Effector memory CD8-positive, alpha-beta T cell (primary cell): ENCODE measurements at places on chromosomes 7 and 10.

- no peak for DNase-seq
These were observed 7.3 kb downstream of the ITIH2 start for GRCh38 chr10:7710446-7710845.

GRCh38 chr7:1144269-1144771 is 15.7 kb downstream of the ZFAND2A start:
- no peak for DNase-seq

- no peak for DNase-seq
These were observed 191.0 kb downstream of the LSM5 start for GRCh38 chr7:32299133-32299702.

DNA sequence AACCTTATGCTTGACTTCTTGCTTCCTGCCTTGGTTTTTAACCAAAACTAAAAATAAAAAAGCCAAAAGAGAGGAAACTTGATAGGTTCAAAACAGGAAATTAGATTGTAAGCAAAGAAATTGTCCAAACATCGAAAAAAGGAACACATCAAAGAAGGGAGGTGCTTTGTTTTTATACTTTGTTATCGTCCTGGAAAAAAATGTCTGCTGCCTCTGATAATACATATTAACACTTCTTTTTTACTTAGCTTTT is 286.6 kb upstream of the C7orf33 start:
- DNase-seq, result no peak

DNA sequence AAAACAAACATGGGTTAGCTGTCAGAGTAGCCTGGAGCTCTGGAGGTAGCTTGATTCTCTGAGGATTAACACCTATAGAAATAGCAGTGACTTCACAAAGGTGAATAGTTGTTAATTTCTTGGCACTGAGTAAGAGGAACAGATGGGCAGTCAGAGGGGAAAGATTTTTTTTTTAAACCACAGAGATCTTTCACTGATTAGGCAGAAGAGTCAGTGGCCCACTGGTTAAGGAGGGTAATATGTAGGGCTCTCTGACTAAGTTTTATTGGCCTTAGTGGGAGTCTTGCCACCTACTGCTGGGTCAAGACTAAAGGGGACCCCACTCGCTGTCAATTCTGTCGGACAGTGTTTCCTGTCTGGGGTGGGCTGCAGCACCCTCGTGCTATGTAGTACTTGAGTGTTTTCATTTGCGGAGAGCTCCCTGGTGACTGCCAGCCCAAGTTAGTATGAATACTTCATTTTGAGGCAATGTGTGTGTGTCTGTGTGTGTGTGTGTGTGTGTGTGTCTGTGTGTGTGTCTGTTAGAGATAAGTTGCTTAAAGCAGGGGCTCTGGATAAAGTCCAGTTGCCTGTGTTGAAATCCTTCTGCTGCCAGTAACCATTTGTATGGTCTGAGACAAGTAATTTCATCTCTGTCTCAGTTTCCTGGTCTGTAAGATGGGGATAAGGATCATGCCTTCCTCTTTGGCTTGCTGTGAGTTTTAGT is 145.2 kb downstream of the ARID5B start:
- DNase-seq, result no peak

DNA sequence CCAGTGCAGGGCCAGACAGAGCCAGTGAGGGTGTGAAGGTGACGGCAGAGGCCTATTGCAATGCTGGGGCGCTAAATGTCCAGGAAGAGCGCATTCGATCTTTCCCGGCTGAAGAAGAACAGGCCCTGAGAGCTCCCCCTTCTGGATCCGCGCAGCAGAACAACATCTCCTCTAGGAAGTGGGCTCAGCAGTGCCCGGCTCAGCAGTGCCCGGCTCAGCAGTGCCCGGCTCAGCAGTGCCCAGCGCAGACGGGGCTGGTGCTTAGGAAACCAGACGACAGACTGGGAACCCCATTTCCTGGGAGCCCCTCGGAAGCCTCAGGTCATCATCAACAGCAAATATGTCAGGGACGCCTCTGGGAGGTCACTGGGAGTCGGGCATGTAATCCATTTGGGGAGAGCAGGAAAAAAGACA is 4.7 kb upstream of the NOS3 start:
- DNase-seq, result peak; percentile 44

GRCh38 chr7:138666385-138666784 is 34.8 kb downstream of the SVOPL start:
- no peak for DNase-seq

DNA sequence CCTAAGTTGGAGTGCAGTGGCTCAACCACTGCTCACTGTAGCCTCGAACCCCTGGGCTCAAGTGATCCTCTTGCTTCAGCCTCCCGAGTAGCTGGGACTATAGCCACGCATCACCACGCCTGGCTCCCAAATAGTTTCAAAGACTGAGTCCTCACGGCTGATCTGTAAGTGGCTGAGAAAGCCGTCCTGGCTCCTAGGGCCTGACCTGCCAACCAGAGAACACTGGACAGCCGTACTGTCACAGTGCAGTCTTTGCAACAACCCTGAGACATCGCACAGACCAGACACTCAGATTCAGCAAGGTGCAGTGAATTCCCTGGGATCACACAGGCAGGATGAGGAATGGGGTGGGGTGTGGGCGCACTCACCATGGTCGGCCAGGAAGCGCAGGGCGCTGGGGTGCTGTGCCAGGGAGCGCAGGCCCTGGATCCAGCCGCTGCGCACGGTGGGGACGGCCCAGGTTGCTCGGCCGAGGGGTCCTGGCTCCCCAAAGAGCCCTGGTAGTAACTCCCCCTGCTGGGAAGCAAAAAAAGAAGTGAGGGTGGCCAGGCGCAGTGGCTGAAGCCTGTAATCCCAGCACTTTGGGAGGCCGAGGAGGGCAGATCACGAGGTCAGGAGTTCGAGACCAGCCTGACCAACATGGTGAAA is 10.7 kb downstream of the BRAT1 start:
- DNase-seq, result no peak

DNA sequence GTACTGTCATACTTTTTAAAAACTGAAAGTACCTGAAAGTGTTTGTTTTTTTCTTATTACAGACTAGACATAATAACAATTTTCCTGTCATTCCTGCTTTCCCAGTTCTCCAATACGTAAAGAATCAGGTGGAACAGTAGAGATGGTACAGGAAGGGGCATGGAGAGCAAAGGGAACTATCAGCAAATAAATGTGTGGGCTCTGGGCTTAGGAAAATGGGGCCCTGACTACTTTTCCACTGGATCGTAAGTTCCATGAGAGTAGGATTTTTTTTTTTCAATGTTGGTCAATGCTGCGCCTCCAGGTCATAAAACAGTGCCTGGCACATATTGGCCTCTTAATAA is 15.2 kb upstream of the FAS start:
- no peak for DNase-seq

GRCh38 chr7:18064242-18064838 is 36.7 kb upstream of the PRPS1L1 start:
- no peak for DNase-seq

DNA sequence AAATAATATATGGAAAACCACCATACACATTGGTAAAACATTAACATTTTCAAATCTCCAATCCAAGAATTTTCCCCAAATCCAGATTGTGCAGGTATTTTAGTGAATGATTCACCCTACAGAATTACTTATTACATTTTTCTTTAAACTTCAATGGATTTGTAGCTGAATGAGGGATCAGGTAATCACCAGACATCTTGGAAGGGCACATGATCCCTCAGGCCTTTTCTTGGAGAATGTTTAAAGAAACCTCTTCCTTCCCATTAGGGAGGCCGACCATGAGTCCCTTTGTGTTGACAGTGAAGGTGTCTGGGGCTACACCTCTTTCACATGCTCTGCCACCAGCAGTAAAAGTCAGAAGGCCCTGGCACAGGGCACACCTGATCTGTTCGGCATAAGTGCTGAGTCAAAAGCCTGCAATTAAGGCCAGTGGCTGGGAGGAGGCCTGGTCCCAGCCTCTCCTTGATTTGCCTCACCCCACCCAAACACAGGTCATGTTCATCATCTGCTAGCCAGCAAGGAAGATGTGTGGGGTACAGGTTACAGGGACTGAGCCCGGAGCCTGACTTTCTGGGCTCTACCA is 207.7 kb downstream of the SNX10 start:
- no peak for DNase-seq

DNA sequence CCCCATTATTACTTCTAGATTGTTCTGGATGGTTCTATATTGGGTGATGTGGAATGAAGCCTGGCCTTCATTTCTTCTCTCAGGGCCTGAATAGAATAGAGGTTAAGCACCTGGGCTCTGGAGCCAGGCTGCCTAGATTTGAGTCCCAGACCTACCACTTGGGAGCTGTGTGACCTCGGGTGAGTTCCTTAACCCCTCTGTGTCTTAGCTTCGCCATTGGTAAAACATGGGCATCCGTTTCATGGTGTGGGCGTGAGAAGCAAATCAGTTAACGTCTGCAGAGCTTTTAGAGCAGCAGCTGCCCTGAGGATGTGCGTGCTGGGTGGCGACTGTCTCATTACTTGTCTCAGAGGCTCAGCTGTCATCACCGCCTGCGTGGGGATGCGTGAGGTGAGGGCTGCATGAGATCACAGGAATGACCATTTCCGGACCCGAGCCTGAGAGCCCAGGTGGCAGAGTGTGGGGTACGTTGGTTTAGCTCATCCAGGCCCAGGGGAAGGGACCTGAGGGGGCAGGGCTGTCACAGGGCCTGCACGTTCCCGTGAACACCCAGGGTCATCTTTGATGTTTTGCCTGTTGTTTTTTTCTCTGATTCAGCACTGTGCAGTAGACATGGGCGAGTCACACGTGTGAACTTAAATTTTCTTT is 9.7 kb downstream of the AGAP3 start:
- no peak for DNase-seq

- no peak for DNase-seq
These were observed 161.5 kb upstream of the SH2B2 start for GRCh38 chr7:102125127-102125596.

GRCh38 chr10:27692663-27693062 is 53.0 kb downstream of the MKX start:
- no peak for DNase-seq

GRCh38 chr7:143902332-143902899 is 440 bp upstream of the TCAF1 start:
- DNase-seq, result peak; percentile 10

GRCh38 chr10:126849646-126850045 is 55.6 kb upstream of the DOCK1 start:
- no peak for DNase-seq

- no peak for DNase-seq
These were observed 315.3 kb upstream of the PLXDC2 start for GRCh38 chr10:19500959-19501358.

DNA sequence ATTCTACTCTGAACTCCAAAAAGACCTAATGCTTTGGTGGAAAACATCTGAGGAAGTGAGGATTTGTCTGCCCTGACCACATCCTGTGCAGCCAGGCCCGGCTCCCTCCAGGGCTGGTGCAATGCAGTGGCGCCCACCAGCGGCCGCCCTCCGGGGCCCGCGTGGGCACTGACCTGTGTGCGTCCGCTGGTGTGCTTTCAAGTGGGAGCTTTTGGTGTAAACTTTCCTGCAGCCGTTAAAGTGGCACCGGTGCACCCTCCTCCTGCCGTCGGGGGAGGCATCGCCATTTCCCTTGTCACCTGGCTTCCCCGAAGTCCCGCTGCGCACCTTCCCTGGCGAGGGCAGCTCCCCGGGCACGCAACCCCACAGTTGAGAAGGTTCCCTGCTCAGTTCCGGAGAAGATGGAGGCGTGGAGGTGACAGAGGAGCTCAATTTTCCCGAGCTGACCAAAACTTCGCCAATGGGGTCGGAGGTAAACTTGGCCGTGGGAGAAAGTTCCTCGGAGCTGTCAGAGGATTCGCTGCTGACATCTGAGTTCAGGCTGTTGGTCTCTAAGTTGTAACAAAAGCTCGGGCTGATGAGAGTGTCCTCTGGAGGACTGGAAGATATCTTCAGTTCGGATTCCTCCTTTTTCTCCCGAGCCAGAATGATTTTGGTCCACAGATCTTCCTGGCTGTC is 3.4 kb downstream of the KLF6 start:
- no peak for DNase-seq

DNA sequence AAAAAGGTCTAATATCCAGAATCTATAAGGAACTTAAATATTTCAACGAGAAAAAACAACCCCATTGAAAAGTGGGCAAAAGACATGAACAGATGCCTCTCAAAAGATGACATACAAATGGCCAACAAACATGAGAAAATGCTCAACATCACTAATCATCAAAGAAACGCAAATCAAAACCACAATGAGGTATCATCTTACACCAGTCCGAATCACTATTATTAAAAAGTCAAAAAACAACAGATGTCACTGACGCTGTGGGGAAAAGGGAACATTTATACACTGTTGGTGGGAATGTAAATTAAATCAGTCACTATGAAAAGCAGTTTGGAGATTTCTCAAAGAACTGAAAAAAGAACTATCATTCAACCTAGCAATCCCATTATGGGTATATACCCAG is 6.0 kb downstream of the VWDE start:
- DNase-seq, result no peak

DNA sequence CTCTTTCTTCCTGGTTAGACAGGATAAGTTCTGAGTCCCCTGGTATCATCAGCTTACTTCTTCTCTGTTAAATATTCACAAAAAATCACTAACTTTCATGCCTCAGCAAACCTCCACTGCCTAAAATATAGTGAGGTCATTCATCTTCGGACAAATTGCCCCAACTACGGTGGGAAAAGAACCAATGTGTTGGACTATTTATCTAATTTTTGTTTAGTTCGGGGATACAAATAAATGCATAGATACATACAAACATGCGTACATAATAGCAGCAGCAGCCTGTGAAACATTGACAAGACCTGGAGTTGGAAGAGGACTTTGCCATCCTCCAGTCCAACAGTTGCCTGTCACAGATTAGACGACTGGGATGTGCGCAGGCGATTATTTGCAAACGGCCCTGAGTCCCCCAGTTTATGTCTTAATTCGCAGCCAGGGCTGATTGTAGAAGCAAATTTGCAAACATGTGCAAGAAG is 51.5 kb downstream of the EGFR start:
- no peak for DNase-seq

DNA sequence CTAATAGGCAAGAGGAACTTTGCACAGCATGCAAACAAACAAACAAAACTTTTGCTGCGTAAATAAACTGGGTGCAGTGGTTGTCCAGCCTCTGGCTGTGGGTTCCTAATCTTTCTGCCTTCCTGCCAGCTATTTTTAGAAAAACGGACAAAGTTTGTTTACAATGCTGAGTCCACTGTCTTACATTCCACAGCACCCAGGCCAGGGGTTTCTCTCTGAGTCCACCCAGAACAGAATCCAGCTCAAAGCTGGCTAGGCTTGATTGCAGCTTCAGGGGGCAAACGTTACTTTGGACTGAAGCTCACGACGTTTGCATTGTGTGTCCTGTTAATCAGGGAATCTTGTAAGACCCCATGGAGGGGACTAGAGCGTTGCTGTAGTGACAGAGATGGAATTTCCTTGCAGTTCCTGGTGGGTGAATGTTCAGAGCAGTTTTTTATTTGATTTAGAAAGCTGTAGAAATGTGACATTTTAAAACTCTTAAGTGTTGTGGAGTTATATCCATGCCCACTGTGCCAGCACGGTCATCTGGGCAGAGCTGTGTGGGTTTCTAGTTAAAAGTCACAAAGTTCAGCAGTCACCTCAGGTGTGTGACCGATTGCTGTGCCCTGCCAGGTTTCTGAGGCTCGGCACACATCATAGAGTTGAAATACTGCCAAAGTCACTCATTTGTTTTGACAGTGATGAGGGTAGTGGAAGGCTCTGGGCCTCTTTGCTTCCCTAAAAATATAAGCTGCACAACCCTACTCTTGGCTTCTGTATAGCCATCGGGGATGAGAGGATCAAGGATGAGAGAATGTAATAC is 247.0 kb downstream of the STK31 start:
- no peak for DNase-seq
